Sciatic nerve (tissue), 2 donors: ENCODE measurements at places on chromosomes 2 and 18. TPM values are rescaled to one million over a fixed set of nuclear protein-coding genes. Genes with fewer than 3 reads are reported as not detected.

Gene SRD5A2
- not detected for total RNA-seq

Gene NGEF
- total RNA-seq, result 17.5 TPM

DNA sequence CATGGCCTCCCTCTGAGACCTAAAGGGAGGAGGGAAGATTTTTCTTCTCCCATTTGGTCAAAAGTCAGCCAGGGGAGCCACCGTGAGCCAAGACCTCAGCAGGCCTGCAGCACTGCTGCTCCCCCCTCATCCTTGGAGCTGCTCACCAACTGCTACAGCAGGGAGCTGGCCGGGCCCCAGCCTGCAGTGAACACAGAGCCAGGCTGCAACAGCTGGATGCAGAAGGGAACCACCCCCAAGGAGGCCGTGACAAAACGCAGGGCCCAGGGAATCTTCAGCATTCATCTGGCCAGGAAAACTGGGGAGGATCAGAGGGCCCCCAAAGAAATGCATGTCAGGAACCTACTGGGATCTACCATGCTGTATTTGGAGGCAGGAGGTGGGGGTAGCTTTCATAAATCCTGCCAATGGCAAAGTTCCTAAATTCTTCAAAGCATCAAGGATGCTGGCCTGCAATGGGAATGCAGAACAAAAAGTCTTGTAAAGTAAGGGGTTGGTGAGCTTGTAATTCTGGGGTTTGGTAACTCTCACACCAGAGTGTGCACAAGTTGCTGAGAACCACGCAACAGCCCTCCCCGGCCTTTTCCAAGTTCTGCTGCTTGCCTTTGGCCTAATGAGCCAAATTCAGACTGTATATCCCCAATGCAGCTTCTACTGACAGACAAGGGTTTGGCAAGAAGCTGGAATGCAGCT, 61.0 kb downstream of the CACNB4 start:
- DNase-seq, result peak; percentile 63

DNA sequence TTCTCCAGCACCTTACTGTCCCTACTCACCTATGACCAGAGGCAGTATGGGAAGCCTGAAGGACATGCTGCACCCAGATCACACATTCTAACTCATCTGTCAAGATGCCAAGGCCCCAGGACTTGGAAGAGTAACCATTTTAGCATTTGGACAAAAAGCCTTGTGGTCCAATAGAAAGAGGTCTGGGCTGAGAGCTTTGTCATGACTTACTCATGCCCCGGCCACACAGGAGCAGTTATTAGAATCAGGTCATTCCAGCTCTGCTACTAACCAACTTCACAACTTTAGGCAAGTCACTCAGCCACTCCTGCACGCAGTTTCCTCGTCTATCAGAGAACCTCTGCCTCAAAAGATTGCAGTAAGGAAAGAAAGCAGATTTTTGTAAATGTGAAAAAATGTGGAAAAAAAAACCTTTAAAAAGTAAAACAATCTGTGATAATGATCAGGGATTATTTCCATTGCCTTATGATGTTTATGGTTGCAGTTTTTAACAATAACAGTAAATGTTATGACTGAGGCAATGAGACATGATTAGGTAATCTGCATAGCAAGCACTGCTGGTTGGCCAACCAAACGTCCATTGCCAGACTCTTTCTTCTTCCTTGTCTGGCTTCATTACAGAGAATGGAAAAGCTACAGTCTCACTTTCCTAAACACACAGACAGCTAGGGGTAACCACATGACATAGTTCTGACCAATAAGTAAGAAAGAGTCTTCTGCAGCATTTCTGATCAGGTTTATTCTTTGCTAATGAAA, 255.4 kb upstream of the CHAC2 start:
- DNase-seq, result no peak

GRCh38 chr2:179513181-179513580, 248.5 kb upstream of the SESTD1 start:
- no peak for DNase-seq

- DNase-seq, result no peak
These were observed 611.2 kb upstream of the PIK3C3 start for GRCh38 chr18:41343808-41344207.
